Mononuclear cell (primary cell): ENCODE measurements at places on chromosomes 2 and 18. TPM values are rescaled to one million over a fixed set of nuclear protein-coding genes. Genes with fewer than 3 reads are reported as not detected.

Gene GKN2
- total RNA-seq: not detected

Gene ATP8B1
- not detected for total RNA-seq

Gene FBLN7
- total RNA-seq: 7.8 TPM

Gene ASTL
- total RNA-seq: 6.5 TPM

Gene UPP2
- not detected for total RNA-seq

Gene ZNF892
- 1.2 TPM for total RNA-seq

Gene ALPI
- total RNA-seq: not detected

Gene GALNT13
- 0.21 TPM for total RNA-seq

Gene CD207
- total RNA-seq: 0.10 TPM

Gene PLCL1
- total RNA-seq: 23.4 TPM

Gene REG3G
- not detected for total RNA-seq

Gene CPS1
- 0.42 TPM for total RNA-seq

Gene LRP2
- total RNA-seq: not detected

Gene TUBA3E
- total RNA-seq: not detected

Gene UGT1A7
- total RNA-seq: not detected

Gene SERPINB4
- total RNA-seq: not detected

Gene ASB18
- total RNA-seq: not detected

Gene ZAP70
- 137 TPM for total RNA-seq

Gene C2orf66
- total RNA-seq: not detected

Gene ZEB2
- total RNA-seq: 511 TPM
